ENCODE measurements at places on chromosomes 1 and 21.

GRCh38 chr1:238606896-238607295 is 716.2 kb upstream of the ZP4 start:
- DNase-seq = no peak

DNA sequence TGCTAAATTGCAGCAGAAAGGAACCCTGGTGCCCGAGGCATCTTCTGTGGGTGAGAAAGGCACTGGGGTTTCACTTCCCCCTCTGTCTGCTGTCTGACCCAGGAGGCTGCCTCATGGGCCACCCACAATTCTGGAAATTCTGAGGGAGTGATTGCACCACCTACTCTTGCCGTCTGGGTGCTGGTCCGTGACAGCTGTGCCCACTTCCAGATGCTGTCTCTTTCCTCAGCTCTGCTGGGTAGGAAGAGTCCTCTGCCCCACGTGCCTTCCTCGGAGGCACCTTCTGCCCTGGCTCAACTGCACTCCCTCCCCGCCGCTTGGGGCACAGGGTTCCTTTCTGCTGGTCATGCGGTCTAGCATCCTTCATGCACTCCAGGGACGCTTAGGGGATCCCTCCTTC is 96.3 kb downstream of the ARHGEF10L start:
- no peak for DNase-seq

DNA sequence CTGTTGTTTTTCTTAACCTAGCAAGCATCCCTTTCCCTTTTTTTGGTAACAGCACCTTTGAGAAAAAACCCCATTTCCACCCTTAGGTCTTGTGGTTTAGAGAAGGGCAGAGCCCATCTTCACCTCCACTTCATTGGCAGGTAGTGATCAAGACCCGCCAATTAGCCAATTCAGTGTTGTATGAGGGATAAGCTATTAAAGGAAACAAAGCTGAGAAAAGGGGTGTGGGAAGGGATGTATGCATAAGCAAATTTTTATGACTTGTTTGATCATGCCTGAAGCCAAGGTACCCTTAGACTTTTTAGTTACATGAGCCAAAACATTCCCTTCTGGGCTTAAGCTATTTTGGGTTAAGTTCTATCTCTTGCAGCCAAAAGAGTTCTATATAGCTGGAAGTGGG is 3.6 kb upstream of the ZNF697 start:
- no peak for DNase-seq

DNA sequence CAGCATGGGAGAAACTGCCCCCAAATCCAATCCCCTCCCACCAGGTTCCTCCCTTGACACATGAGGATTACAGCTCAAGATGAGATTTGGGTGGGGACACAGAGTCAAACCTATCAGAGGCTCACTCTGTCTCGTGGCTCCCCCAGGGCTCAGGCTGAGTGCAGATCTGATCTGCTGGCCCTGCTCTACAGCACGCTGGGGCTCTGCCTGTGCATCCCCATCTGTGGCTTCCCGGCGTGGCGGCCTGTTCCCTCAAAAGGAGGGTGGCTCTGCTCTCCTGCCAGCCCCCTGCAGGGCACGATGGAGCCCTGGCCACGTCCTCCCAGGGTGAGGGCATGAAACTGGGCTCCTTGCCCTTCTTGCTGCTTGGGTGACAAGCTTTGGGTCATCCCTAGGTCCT is 19.8 kb upstream of the SMYD3 start:
- no peak for DNase-seq

DNA sequence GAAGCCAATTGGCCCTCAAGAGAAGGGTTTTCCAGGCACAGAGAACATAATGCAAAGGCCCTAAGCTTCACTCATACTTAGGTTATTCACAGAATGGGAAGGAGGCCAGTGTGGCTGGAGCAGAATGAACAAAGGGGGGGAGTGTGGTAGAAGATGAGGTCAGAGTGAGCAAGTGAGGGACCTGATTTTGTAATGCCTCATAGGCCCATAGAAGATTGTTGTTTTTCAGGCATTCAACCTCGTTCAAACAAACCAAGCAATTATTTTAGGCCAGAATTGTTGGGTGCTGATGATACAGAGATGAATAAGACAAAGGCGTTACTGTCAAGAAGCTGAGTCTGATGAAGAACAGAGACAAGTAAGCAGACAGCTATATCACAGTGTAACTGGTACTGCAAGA is 54.5 kb upstream of the RAP1A start:
- DNase-seq = no peak

Measured in stimulated activated CD8-positive, alpha-beta memory T cell treated with anti-CD3 and anti-CD28 coated beads, Interleukin-4, amount 100 ng/mL, for 4 hours (primary cell).